ENCODE measurements at places on chromosomes 12 and 14.

DNA sequence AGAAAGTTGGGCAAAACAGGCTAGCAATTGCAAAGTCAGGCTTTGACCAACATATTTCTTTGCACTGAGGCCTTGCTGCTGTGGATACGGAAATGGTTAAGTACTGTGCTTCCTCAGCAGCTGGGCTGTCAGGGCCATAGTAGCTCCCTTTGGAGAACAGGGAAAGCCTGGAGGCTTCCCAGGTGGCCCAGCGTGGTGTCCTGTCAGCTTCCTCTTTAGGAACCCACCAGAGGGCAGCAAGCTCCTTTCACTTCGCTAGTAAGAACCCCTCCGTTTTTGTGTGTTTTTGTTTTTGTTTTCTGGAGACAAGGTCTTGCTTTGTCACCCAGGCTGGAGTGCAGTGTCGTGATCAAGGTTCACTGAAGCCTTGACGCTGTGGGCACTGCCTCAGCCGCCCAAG is 1.7 kb upstream of the CFAP251 start:
- DNase-seq: no peak

DNA sequence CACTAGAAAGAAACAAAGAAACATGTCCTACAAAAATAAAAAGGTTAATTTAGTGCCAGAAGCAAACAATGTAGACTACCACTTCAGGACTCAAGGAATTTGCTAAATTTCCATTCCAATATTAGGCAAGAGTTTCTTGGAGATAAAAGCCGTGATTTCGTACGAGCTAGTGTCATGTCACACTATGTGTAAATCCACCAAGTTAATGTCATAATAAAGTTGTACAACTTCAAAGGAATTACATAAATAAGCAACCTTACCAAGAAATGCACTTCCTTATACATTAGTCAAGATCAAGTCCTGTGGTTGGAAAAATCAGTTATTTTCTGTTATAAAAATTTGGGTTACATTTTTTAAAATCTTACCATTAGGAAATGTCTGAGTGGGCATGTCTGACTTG is 1222.8 kb downstream of the GALC start:
- no peak for DNase-seq

DNA sequence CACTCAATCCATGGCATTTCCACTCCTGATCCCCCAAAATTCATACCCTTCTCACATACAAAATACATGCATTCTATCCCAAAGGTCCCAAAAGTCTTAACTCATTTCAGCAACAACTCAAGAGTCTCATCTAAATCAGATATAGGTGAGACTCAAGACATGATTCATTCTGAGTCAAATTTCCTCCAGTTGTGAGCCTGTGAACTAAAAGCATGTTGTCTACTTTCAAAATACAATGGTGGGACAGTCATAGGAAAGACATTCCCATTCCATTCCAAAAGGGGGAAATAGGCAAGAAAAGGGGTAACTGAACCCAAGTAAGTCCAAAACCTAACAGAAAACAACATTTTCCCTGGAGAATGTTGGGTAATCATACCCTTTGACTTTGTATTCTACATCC is 103.3 kb downstream of the C12orf75 start:
- DNase-seq: no peak

- DNase-seq: peak; percentile 89
Measured at GRCh38 chr12:124609041-124609989, 41.9 kb upstream of the NCOR2 start.

GRCh38 chr12:86194721-86195120 is 61.5 kb downstream of the MGAT4C start:
- no peak for DNase-seq

DNA sequence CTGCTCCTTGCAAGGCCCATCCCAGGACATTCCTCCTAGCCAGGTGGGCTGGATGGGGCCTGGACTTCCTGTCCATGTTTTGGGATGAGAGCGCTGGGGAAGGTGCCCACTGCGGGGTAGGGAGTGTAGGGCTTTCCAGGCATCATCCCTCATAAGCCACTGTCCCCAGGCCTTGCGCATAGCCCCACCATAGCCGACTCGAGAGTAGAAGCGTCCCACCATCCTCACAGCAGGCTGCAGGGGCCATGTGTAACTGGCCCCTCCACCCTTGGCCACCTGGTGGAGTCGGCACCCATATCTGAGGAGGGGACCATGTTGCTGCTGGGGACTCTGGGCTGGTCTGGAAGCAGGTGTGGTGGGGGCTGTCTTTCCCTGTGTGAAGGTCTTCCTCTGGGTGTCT is 30.5 kb downstream of the SH2B3 start:
- no peak for DNase-seq

DNA sequence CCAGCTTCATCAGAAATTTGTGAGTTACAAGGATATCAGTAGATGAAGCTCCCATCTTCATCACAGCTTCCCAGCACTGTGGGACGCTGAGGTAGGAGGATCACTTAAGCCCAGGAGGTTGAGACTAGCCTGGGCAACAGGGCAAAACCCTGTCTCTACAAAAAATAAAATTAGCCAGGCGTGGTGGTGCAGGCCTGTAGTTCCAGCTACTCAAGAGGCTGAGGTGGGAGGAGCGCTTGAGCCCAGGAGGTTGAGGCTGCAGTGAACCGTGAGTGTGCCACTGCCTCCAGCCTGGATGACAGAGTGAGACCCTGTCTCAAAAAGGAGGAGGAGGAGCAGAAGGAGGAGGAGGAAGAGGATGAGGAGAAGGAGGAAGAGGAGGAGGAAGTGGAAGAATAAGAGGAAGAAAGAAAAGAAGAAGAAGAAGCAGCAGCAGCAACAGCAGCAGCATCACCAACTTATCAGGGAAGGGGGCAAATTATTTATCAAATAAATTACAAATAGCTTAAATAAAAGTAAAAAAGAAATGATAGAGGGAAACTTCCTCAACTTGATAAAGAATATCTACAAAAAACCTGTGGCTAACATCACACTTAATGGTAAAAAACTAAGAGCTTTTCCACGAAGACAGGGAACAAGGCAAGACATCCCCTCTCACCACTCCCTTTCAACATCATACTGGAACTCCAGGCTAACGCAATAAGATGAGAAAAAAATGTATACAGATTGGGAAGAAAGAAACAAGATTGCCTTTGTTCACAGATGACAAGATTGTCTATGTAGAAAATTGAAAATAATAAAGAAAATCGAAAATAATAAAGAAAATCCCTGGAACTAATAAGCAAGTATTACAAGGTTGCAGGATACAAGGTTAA is 69.6 kb downstream of the NINJ2 start:
- DNase-seq: no peak

GRCh38 chr14:50619569-50620141 is 48.5 kb downstream of the SAV1 start:
- no peak for DNase-seq

DNA sequence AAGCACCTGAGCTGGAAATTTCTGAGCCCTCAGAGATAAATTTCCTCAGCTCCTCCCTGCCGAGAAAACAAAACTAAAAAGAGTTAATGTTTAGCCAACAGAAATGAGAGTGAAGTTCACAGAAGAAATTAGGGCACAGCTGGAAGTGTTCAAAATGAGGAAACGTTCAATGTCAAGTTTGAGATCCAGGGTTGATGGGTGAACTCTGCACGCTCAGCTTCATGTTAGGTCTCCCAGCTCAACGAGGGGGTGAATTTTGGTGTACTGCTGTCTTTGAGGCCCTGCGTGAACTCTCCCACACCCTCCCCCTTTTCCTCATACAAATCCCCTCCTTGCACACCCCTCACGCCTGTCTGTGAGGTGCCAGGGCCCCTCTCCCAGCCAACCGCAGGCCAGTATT is 13.3 kb upstream of the OAS3 start:
- no peak for DNase-seq

GRCh38 chr12:76276499-76277151 is 71.6 kb downstream of the BBS10 start:
- DNase-seq: no peak

- DNase-seq: no peak
Measured at GRCh38 chr14:94888121-94888520, 118.2 kb upstream of the GSC start.
